Glutamatergic neuron (in vitro differentiated cells): ENCODE measurements at places on chromosomes 16 and 17. TPM values are rescaled to one million over a fixed set of nuclear protein-coding genes. Genes with fewer than 3 reads are reported as not detected.

- no peak for DNase-seq
These were observed 2.9 kb downstream of the CDIP1 start for GRCh38 chr16:4535627-4536108.

DNA sequence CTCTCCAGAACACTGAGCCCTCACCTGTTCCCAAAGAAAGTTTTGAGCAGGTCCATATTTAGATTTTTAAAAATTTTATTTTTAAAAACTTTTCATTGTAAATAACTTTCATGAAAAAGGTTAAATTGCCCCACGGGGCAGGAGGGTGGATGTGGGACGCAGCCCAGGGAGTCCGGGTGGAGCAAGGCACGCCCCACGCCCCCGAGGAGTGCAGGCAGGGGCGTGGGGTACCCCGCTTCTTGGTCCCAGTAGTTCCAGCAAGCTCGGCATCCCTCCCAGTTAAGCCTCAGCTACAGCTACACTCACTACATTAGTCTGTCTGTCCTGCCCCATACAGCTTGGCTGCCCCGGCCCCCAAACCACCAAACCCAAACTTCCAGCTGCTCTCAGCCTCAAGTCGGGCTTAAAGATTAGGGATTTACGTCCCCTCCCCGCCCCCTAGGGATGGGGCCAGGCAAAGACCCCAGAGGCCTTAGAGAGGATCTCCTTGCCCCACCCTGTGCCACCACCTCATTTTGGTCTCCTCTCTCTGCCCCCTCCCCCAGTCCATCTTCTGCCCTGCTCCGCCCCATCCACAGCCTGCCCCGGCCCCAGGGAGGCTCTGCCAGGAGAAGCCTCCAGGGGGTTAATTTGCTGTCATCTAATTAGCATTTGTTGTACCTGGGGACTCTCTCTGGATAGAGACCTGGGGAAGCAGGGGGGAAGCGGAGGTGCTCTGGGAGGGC lies 4.6 kb downstream of the FOXJ1 start:
- peak; percentile 15 for DNase-seq

GRCh38 chr16:86039606-86040005 lies 140.6 kb downstream of the IRF8 start:
- DNase-seq: no peak

DNA sequence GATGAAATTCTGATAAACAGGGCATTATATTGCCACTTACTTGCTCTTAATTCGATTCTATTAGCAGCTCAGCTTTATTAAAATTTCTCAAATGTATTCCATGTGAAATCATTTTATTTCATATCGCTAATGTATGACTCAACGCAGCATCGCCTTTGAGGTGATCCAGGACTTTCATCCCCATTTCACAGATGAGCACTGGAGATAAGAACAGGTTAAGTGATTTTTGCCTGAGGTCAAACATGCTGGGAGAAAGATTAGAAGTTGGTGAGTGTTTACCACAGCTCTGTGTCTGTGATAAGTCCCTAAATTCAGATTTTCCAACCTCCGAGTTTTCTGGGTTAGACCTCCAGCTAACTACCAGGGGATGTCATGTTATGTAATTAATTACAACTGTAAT lies 43.6 kb downstream of the RBFOX1 start:
- no peak for DNase-seq

DNA sequence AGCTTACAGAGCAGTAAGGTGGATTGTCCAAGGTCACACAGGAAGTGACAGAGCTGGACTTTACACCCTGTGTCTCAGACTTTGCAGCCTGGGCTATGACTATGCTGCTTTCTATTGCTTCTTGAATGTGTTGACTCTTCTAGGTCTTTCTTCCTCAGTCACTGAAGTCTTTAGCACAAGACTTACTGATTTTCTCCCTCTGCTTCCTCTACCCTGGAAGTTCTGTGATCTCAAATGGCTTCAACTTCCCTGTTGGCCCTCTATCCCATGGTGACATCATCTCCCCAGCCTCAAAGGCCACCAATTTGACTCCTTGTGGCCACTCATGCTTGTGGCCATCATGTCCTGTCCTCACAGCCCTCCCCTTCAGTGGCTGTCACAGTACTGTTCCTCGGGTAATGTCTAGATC lies 181.3 kb downstream of the HS3ST3A1 start:
- no peak for DNase-seq

DNA sequence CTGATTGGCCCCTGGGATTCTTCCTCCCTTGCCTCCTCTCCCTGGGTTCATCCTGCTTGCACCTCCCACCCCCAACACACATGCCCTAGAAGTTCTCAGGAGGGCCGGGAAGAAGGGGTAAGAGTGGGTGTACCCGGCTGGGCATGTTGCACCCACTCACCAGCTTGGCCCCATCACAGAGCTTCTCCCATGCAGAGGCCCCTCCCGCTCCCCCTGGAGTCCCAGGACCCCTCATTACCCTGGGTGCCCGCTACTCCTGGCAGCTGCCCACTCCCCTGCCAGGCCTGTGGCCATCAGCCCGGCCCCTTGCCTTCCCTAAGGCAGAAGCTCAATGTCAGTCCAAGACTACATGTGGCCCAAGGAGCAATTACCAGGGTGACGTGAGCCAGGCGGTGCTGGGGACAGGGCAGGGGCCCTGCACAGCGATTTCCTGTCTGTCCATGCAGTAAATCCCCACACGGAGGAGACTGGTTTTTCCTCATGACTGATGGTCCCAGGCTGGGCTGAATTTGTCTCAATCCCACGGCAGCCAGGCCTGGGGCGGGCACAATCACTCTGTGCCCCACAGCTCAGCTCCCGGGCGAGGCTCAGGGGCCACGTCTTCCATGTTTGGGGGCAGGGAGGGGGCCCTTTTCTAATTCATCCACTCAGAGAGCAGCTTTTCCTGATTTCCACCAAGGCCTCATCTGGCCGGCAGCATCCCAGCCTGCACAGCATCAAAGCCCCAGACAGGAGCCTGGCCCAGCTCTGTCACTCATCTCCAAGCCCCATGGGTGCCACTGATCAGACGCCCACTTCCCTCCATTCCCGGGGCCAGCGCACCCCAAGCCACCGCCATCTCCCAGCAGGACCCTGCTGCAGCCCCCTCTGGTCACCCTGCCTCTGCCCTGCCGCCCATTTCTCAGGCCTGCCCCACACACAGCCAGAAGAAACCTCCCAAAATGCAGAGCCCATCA lies 234.7 kb downstream of the KATNIP start:
- DNase-seq: no peak

DNA sequence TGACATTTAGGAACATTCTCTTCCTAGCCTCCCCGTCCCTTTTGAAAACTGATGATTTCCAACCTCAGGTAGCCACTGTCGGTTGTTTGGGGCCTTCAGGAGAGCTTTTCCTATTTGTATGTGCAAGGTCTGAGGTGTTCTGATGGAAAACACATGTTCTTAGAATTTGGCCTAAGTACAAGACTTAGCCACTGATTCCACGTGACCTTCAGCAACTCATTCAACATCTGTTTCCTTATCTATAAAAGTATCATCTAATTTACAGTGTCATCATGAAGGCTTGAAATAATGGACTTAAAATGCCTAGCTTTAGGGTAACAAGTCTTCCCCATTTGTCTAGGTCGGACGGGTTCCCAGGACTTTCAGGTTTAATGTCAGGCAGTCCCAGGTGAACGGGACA lies 259.3 kb downstream of the SOX9 start:
- no peak for DNase-seq

DNA sequence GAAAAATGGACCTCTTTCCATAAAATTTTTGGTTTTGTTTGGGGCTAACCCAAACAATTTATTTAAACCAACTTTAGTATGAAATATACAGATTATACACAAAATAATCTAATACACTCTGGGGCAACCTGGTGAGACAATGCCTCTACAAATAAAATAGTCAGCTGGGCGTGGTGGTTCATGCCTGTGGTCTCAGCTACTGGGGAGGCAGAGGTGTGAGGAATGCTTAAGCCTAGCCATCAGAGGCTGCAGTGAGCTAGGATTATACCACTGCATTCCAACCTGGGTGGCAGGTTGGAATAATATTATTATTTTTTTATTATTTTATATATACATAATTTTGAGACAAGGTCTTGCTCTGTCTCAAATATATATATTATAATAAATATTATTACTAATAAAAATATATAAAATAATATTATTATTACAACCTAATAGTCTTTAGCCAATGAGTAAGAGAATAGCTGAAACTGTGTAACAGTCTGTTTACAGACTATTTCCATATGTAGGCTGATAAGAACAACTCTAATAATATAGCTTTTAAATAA lies 50.5 kb downstream of the GLG1 start:
- DNase-seq: no peak

- DNase-seq: no peak
These were observed 31.2 kb downstream of the NFATC3 start for GRCh38 chr16:68116256-68116867.

DNA sequence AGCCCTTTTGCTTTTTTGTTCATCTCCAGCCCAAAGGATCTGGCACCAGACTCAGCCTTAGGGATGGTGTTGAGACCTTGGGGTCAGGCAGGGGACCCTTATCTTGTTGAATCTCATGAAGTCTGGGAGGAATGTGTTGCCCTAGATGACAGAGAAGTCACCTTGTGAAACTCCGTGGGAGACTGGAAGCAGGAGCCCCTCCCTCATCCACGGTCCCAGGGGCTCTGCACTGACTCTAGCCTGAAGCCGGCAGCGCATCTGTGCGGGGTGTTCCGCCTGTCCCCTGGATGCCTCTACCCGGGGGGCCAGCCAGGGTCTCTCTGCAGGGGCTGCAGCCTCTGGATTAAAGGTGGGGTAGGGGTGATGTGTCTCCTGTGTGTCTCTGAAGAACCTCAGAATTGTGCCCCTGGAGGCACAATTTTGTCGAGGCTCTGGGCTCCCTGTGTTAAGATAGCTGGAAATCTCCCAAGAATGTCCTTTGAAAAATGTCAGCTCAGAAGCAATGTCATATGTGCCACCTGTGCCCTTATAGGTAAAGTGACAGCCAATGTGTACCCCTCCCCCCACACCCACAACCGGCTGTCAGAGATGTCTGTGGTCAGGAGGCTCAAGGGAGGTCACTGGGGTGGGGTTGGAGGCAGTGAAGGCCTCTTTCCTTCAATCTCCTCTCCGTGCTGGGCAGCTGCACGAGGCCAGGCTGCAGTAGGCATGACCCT lies 32.1 kb upstream of the CDC42EP4 start:
- peak; percentile 69 for DNase-seq

DNA sequence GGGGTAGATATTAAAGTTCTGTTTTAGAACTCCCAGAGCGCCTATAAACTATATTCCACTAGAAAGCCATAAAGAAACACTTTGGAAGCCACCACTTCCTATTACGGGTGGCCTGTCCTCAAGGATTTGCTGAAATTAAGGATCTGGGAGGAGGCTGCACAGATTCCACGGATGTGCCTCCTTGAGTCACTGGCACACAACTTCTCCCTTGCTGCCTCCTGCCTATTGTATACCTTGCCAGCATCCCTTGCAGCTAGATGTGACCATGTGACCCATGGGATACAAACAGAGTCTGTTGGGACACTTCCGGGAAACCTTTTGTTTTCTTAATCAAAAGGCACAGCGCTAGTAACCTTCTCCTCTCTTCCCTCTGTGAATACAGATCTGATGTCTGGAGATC lies 263.0 kb downstream of the C16orf95 start:
- DNase-seq: no peak

GRCh38 chr17:40075201-40075941 lies 12.6 kb downstream of the THRA start:
- DNase-seq: peak; percentile 82

DNA sequence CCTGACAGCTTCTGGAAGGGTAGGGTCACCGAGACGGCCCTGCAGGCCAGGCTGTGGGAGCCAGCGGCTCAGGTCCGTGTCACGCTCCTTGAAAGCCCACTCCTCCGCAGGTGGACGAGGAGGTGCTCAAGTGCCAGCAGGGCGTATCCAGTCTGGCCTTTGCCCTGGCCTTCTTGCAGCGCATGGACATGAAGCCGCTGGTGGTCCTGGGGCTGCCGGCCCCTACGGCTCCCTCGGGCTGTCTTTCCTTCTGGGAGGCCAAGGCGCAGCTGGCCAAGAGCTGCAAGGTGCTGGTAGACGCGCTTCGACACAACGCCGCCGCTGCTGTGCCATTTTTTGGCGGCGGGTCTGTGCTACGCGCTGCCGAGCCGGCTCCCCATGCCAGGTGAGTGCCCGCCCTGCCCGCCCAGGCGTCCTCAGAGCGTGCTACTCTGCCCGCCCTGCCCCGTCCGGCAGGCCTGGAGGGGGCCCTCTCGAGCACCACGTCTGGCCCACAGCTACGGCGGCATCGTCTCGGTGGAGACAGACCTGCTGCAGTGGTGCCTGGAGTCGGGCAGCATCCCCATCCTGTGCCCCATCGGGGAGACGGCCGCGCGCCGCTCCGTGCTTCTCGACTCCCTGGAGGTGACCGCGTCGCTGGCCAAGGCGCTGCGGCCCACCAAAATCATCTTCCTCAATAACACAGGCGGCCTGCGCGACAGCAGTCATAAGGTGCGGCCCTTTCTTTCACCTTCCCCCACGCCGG lies 1.3 kb downstream of the NAGS start:
- peak; percentile 60 for DNase-seq

- DNase-seq: peak; percentile 46
These were observed 2.6 kb downstream of the ATP2A3 start for GRCh38 chr17:3961564-3962047.

DNA sequence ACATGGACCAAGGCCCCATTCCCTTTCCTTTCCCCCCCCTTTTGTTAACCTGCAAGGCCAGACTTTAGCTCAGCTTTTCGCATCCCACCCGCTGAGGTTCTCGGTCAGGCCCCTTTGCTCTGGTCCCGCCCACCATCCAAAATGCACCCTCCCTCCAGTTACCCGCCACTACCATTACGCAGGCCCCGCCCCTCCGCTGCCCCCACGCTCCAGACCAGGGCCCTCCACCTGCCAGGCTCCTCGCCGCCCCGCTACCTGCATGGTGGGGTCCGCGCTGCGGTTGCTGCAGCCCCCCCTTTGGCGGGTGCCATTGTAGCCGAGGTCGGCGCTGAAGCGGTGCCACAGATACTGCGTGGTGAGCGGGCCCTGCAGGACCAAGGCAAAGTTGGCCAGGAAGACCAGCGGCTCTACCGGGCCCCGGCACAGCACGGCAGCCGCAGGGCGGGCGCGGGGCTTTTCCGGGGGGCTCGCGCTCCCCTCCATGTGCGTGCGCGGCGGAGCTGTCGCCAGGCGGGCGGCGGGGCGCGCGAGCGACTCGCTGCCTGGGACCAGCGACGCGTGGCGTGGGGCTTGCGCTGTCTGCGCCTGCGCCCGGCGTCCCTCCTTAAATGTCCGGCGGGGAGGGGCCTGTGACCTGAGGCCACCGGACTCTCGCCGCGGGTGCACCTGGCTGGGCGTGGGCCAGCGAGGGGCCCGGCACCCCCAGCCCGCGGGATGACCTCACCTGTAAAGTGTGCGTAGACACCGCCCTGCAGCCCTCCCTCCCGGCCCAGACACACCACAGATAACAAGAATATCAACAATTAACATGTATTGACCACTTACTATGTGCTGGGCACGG lies at the start of gene SLC46A1:
TSS of gene SLC46A1 (minus strand) at position 581 of the 841 bp plus-strand sequence. CDS start at position 483, 98 bp downstream.
- peak; percentile 67 for DNase-seq

The AIPL1 gene
- total RNA-seq: 0.76 TPM

The C1QTNF8 gene
- total RNA-seq: not detected

The HIC1 gene
- total RNA-seq: 2.5 TPM

The BAHCC1 gene
- total RNA-seq: 111 TPM

The MAF gene
- total RNA-seq: 5.0 TPM

The CPD gene
- total RNA-seq: 29.8 TPM

The RNU2-1 gene
- 9,258 TPM for total RNA-seq

The OSGIN1 gene
- total RNA-seq: not detected

The EVPLL gene
- total RNA-seq: not detected
